ENCODE measurements at places on chromosomes 12 and 14. TPM values are rescaled to one million over a fixed set of nuclear protein-coding genes. Genes with fewer than 3 reads are reported as not detected.

DNA sequence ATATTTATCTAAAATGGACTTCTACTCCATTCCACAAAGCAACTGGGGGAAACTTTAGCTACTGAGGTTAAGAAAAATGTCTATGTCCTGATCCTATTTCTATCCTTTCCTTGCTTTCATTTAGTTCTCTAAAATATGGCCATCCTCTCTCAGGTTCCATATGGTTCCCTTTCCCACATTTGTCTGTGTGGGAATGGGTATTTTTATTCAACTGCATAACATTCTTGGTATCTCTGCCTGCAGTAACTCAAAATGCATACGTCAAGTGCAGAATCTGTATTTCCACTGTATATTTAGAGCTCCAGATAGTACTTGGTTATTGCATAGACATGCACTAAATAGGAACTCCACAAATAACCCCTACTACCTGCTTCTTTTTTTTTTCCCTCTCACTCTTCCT lies 130.6 kb upstream of the BTG1 start:
- DNase-seq: no peak

GRCh38 chr12:1197264-1198018 lies 206.4 kb downstream of the ERC1 start:
- no peak for DNase-seq

GRCh38 chr14:97757491-97757890 lies 960.3 kb downstream of the VRK1 start:
- no peak for DNase-seq

GRCh38 chr12:124613151-124613585 lies 45.8 kb upstream of the NCOR2 start:
- no peak for DNase-seq

DNA sequence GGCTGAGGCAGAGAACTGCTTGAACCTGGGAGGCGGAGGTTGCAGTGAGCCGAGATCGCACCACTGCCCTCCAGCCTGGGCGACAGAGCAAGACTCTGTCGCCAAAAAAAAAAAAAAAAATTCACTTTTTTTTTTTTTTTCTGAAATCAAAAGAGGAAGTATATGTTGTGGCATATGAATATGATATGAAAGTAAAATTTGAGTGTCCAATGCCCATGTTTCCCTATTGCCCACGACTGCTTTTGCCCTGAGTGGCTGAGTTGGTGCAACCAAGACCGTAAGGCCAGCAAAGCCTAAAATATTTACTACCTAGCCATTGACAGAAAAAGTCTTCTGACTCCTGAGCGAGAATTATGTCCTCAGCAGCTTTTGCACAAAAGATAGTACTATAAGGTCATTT lies 101.7 kb upstream of the PARP11 start:
- DNase-seq: no peak

- DNase-seq: no peak
These were observed 29.9 kb upstream of the MUCL1 start for GRCh38 chr12:54824402-54824801.

The ZBTB25 gene
- 24.6 TPM for total RNA-seq

GRCh38 chr12:69655616-69656340 lies 43.3 kb downstream of the BEST3 start:
- no peak for DNase-seq

- DNase-seq: no peak
These were observed 15.5 kb upstream of the PAPOLA start for GRCh38 chr14:96486705-96487104.

- DNase-seq: no peak
These were observed 125.9 kb upstream of the FOXN3 start for GRCh38 chr14:89542786-89543424.

DNA sequence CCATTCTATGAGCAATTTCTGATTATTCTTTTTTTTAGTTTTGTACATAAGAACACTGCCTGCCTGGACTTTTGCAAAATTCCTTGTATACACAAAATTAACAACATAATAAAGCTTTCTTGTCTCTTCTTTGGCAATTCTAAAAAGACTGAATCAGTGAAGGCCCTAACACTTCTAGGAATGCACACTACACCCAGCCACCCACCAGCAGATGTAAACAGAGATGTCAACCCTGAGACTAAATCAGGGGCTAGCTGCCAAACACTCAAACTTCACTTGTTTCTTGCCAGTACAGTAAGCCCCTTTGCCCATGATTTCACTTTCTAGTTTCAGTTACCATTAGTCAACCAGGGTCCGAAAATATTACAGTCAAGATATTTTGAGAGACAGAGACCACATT lies 15.5 kb downstream of the DCAF5 start:
- no peak for DNase-seq

The IFI27L1 gene
- total RNA-seq: 8.6 TPM

The PKP2 gene
- 4.2 TPM for total RNA-seq

DNA sequence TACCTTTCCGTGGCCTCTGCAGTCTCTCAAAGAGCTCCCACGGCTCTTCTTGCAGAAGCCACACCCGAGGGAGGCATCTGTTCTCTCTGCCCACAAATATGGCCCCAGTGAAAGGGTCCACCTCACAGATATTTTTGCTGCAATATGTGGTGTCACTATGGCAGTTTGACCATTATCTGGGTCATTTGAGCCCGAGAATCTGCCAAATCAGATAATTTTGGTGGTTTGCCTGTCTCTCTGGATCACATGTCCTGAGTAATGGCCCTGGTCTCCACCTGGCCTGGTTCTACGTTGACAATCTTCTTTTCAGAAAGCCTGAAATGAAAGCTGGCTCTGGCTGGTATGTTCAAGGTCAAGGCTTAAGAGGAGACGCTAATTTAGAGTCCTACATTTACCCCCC lies 5.7 kb upstream of the WSCD2 start:
- no peak for DNase-seq

DNA sequence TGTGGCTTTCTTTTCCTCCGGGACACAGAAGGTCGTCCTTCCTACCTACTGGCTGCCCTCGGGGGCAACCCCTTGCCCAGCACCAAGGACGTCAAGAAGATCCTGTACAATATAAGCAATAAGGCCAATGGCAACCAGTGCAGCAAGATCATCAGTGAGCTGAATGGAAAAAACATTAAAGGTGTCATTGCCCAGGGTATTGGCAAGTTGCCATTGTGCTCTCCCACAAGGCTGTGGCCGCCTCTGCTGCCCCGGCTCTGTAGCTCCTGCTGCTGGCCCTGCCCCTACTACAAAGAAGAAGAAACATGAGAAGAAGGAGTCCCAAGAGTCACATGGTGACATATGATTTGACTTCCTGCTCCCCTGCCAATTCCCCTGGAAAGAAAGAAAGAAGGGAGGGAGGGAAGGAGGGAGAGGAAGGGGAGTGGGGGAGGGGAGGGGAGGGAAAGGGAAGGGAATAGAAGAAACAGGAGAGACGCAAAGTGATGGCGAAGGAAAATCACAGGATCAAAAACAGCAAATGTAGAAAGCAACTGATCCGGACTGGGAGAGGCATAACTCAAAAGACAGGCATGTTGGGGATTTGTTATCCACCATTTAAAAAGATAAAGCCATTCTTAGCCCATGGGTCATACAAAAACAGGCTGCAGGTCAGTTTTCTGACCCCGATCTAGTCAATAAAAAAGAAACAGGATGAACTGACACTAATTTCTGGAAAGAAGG lies 61.3 kb upstream of the RESF1 start:
- DNase-seq: no peak
